ENCODE measurements at places on chromosomes 6 and 20.
A peak's percentile ranks its signal among the peaks of the same experiment; 100 is the strongest.

DNA sequence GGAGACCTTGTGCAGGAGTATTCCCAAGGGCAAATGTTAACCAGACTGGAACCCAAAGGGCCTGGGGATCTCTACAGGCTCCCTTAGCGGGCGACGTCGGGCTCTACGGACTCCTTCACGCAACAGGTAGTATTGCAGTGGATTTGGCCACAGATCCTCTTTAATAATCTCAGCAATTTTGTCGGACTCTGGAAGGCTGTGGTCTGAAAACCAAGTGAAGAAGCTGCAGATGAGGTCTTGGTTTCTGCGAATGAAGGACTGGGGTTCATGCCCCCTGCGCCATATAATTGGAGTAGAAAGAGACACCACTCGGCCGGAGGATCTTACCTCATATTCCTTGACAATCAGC, 1.3 kb downstream of the TSPYL1 start:
- DNase-seq, result no peak

- no peak for DNase-seq
These were observed 1229.5 kb upstream of the MAP3K7 start for GRCh38 chr6:91816335-91816734.

GRCh38 chr20:47688385-47689381, 96.6 kb downstream of the SULF2 start:
- no peak for DNase-seq

GRCh38 chr20:19706463-19706862, 51.6 kb upstream of the RIN2 start:
- DNase-seq, result no peak

GRCh38 chr20:16583474-16583873, 10.2 kb upstream of the KIF16B start:
- DNase-seq, result no peak

DNA sequence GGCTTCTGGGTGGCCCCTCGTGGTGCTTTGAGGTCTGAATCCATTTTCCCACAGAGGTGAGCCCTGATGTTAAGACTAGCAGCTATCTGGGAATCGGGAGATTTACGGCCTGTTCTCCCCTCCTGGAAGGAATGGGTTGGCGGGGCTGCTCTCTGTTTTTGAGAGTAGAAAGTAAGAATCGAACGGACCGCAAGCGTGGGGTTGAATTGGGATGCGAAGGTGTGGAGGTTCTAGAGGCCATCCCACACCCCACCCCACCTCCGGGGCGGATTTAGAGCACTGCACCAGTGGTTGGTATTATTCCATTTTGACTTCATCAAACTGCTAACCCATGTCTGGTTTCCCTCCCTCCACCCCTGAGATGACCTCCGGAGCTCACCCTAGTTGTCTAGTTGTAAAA, 11.5 kb downstream of the PYGB start:
- DNase-seq, result no peak

- no peak for DNase-seq
These were observed 60.2 kb downstream of the RBM38 start for GRCh38 chr20:57451431-57451794.

DNA sequence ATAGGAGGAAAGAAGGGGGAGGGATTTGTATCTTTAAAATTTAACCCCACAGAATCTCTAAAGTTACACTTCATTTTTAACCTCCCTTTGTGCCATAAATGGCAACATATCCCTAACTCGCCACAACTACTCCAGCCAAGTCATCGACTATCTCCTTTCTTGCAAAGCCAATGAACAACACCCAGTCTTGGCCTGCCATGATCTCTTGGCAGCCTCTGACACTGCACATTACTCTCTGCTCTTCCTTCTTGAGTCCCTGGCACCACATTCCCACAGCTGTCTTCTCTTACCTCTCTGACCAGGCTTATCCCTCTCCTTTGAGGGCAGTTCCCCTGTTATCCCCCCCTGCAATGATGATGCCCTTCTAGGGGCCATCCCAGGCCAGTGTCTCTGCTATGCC, 42.5 kb downstream of the MBOAT1 start:
- DNase-seq, result no peak

GRCh38 chr6:15244620-15245360, 1.1 kb upstream of the JARID2 start:
- DNase-seq, result peak; percentile 24

- DNase-seq, result no peak
These were observed 1581.8 kb downstream of the HACE1 start for GRCh38 chr6:103277936-103278335.

DNA sequence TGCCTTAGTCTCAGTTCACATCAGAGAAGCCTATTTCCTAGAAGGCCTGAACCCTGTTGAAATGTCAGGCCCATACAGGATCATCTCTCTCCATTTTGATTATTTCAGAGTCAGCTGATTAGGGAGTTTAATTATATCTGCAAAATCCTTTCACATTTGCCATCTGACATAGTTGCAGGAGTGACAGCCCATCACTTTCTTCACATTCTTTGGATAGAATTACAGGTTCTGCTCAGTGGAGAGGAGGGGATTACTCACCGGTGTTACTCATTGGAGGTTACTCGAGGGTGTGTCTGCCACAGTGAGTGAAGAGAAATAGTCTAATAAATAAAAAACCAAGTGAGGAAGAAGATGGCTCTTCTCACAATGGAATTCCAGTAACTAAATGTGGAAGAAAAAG, 216.8 kb downstream of the TMEM242 start:
- no peak for DNase-seq

- no peak for DNase-seq
These were observed 166.8 kb downstream of the SAMD5 start for GRCh38 chr6:147675281-147675680.

DNA sequence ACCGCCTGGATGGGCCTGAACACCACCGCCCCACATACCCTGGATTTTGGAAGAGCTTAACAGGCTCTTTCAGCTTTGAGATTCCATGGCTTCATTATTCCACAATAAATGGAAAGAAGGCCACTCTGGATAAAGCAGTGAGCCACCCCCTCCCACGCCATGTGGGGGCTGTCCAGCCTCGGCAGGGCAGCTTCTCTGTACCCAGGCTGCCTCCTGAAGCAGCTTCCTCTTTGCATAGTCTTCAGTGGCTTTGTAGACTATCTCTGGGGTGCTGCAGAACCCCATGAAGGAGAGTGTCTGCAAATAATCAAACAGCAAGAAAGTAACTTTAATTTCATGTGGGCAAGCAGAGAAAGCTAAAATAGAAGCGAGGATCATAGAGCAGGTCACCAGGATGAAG, 96.6 kb upstream of the NXT1 start:
- DNase-seq, result no peak

GRCh38 chr6:88586371-88587149, 376.9 kb downstream of the RNGTT start:
- no peak for DNase-seq

GRCh38 chr20:5848711-5849505, 98.7 kb downstream of the SHLD1 start:
- no peak for DNase-seq

- no peak for DNase-seq
These were observed 47.5 kb downstream of the PTPN1 start for GRCh38 chr20:50557549-50558134.

- DNase-seq, result no peak
These were observed 20.7 kb upstream of the BPI start for GRCh38 chr20:38283236-38283635.

DNA sequence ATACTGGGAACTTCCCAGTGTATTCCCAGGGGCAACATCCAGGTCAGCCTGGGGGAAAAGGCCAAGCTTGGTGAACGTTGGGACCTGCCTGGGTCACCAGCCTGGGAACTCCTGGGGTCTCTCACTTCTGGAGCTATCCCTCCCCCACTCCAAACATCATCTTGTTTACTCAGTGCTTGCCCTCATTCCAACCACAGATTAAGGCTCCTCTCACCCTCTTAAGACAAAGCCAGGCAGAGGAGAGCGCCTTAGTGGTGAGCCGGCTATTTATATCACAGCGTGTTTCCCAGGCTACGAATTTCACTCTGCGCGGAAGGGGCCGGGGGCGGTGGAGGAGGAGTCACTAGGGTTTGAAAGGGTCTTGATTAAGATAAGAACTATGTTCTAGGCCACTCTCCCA, 12.1 kb downstream of the PRPH2 start:
- no peak for DNase-seq

DNA sequence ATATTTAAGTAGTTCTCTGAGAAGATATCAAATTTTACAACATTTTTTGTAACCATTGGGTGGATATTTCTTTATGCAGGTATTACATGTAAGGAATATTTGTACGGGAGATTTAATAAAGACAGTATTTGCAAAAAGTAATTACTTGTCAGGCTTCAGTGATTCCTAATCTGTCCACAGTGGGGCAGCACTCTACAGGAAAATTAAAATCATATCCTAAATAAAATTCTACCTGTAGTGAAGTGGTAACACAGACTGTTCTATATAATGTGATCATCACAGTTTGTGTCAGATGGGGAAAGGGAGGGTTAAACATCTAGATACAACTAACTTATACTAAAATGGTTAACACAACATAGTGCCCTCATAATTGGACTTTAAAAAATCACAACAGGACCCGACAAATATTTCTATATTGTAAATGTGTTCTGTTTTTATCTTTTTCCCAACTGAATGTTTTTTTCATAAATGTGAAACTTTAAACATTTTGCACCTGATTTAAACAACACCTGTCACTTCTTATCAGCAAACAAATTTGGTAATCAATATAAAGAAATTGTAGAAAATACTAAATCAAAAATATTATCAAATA, 145.6 kb upstream of the MANEA start:
- DNase-seq, result no peak

- no peak for DNase-seq
These were observed 264.3 kb upstream of the PLN start for GRCh38 chr6:118283766-118284165.

DNA sequence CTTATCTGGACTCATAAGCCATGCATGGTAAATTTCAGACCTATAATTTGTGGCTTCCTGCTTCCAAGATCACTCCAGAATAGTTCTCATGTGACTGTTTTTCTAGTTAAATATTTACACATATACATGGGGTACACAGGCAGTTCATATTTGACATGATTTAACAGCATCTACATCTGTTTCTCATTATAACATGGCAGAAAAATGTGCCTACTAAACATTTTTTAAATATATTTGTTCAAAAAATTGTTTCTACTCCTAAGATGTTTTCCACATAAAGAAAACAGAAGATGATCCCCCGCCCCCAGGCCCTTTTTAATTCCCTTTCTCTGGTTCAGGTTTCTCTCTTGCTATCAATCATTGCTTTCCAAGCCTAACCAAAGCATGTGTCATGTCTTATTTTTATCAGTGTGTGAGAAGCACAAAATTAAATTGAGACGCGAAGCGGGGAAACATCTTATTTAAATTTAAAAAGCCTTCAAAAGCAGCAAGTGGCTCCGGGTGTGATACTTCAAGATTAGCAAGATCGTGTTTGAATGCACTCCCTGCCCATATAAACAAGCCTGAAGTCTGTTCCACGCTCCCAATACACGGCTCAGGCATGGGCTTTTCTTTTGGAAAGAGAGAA, 37.3 kb downstream of the IPCEF1 start:
- no peak for DNase-seq

DNA sequence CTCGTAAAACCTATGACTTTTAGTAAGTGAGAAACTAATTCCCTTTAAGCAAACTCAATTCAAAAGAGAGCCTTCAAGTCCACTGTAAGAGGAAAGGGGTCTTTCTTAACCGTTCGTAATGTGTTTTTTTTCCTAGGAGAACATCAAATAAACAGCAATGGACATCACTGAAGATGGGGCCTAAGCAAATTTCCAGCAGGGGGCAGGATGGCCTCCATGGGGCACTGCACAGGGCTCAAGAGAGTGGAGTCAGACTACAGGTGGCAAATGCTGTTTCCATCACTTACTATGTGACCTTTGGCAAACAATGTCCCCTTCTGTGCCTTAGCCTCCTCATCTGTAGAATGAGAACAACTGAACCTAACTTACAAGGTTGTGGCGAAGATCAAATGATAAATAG, 88.7 kb downstream of the ARHGAP18 start:
- peak; percentile 15 for DNase-seq

GRCh38 chr6:74115674-74116073, 419.7 kb downstream of the CD109 start:
- DNase-seq, result no peak

DNA sequence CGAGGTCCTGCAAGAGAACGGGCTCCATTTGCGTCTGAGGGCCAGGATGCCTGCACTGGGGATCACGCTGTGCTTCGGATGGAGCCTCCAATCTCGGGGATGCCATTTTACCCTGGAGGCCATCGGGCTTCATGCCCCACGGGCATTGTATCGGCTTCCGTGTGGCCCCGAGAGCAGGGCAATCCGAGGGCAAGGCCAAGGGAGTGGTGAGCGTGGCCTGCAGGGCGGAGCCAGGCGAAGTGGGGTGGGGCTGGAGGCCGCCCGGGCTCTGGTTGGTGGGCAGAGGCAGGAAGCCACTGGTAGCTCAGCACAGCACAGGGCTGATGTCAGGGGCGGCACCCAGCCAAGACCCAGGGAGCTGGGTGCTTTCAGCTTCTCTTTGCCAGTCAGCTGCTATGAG, 57.5 kb upstream of the BHLHE23 start:
- DNase-seq, result no peak

- DNase-seq, result peak; percentile 3
These were observed 84.2 kb downstream of the UST start for GRCh38 chr6:148831064-148831463.

DNA sequence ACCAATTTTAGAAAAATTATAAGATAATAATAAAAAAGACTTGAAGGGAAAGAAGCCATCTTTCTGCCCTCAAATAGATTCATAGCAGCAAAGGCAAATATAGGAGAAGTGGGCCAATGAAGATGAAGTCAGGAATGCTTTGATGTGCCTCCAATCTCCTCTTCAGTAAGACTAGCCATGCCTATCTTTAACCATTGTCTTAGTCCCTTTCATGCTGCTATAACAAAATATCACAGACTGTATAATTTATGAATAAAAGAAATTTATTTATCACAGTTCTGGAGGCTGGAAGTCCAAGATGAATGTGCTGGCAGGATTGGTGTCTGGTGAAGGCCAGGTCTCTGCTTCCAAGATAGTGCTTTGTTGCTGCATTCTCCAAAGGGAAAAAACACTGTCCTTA, 18.8 kb upstream of the SLC17A3 start:
- DNase-seq, result no peak

DNA sequence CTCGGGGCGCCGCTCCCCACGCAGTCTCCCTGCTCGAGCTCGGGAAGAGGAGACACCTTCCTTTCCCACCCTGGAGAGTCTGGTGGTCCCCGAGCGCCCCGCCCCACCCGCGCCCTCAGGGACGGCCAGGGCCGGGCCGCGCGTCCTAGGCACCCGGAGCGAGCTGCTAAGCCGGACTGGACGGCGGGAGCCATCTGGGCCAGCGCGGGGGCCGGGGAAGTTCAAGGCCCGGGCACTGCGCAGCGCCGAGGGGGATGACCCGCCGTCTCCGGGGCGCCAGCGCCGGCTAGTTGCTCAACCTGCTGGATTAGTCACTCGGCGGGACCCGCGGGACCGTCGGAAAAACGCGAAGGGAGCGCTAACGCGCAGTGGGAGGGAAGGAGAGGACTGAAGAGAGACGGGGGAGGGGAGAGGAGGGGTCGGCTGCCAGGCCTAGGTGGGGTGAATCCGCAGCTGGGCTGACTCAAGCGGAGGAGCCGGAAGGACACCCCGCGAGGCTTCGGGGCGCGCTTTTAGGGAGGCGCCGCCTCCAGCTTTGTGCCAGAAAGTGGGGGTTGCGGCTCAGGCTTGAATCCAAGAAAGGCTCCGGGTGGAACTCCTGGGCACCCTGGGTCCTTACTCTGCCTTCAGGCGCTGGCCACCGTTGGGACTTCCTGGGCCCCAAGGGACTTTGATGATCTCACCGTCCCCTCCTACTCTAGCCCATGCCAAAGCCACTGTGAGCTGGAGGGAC, 75.7 kb upstream of the FOXP4 start:
- DNase-seq, result no peak

- no peak for DNase-seq
These were observed 2.6 kb upstream of the TRIM38 start for GRCh38 chr6:25959890-25960536.

- no peak for DNase-seq
These were observed 178.2 kb downstream of the SYNE1 start for GRCh38 chr6:152458648-152459644.
